ENCODE measurements at places on chromosomes 12 and 14.

DNA sequence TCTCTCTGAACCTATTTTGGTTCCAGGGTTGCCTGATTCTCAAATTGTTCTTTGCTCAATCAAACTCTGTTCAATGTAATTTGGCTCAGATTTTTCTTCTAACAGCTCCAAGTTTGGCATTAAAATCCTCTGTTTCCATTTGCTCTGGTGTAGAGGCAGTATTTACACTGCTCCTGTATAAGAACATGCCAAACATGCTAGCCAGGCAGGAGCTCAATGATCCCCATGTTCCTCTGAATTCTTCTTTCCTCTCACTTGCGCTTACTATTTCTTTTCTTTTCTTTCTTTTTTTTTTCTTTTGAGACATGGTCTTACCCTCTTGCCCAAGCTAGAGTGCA, 17.2 kb downstream of the SDR9C7 start:
- no peak for DNase-seq

GRCh38 chr14:24952851-24953666, 96.9 kb downstream of the STXBP6 start:
- DNase-seq, result no peak

- DNase-seq, result no peak
These were observed 687.3 kb upstream of the MIS18BP1 start for GRCh38 chr14:45940318-45940717.

- no peak for DNase-seq
These were observed 9.6 kb upstream of the AACS start for GRCh38 chr12:125055591-125055990.

DNA sequence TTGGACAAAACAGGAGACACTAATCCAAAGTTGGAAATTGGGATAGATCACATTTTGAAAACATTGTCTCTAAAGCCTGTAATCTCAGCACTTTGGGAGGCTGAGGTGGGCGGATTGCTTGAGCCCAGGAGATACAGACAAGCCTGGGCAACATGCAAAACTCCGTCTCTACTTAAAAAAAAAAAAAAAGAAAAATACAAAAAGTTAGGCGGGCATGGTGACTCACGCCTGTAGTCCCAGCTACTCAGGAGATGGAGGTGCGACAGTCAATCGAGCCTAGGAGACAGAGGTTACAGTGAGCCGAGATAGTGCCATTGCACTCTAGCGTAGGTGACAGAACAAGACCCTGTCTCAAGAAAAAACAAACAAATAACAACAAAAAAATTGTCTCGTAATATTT, 152.1 kb downstream of the MGAT4C start:
- DNase-seq, result no peak

DNA sequence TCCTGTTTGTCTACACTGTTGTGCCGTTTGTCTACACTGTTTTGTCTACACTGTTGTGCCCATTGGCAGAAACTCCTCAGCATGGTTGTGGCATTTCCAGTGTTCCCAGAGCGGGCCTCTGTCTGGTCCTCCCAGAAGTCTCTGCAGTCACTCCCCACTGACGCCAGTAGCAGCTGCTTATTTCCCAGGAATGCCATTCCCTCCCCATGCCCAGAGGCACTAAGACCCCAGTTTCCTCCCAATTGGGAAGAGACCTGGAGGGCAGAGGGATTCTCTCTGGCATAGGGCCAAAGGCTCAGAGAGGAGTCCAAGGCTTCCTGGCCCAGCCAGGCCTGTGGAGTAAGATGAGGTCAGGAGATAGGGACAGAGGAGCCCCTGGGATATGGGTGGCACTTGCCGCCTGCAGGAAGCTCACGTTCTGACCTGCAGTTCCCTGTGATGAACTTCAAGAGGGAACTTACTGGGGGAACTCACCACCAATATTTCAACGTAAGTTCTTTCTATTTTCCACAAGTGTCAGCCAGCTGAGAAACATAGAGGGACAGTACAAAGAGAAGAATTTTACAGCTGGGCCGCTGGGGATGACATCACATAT, 69.1 kb downstream of the TNFAIP2 start:
- no peak for DNase-seq

GRCh38 chr14:22282949-22283348, 306.1 kb downstream of the DAD1 start:
- DNase-seq, result no peak

DNA sequence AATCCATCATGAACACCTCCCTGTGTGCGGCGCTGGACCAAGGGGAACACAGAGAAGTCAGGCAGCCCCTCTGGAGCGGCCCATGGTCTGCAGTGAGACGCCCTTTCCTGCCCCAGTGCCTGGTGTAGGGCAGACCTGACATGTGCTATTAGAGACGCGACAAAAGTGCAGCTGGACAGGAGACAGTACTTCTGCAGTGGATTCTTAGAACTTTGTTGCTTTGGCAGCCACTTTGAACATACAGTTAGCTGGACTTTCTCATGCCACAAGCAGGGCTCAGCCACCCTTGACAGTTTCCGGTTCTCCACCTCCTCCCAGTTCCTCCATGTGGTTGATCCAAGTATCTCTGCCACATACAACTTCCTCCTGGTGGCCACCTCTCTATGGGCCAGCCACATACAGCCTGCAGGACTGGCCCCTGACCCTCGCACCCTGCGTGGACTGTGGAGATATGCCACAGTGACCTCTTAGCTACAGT, 45.9 kb downstream of the LGMN start:
- no peak for DNase-seq

DNA sequence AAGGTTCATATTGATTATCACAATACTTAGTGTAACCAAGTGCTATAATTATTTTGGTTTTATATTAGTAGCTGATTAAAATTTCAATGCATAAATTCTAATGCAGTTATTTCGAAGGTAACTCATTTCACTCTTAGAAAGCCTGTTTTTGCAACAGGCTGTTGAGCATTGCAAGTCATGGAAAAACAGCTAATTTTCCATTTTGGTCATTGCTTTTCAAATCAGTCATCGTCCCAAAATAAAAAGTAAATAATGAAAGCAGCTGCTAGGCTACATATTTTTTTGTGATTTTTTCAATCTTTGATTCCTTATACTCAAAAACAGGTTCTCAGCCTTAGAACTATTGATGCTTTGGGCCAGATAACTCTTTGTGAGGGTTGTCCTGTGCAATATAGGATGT, 22.9 kb downstream of the VEZT start:
- DNase-seq, result no peak

DNA sequence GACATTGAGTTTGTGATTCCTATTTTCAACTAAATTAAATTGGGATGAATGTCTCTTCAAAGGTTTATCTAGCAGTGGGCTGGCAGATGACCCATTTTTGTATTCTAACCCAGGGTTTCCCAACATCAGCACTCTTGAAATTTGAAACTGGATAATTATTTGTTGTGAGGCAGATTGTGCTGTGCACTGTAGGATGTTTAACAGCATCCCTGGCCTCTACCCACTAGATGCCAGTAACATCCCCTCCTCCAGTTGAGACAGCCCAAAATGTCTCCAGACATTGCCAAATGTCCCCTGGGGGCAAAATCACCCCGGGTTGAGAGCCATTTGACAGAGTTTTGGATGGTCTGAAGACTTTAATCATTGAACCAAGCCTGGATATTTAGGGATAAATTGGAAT, 11.1 kb downstream of the DAAM1 start:
- no peak for DNase-seq

GRCh38 chr12:81809829-81810595, 50.9 kb upstream of the PPFIA2 start:
- no peak for DNase-seq

DNA sequence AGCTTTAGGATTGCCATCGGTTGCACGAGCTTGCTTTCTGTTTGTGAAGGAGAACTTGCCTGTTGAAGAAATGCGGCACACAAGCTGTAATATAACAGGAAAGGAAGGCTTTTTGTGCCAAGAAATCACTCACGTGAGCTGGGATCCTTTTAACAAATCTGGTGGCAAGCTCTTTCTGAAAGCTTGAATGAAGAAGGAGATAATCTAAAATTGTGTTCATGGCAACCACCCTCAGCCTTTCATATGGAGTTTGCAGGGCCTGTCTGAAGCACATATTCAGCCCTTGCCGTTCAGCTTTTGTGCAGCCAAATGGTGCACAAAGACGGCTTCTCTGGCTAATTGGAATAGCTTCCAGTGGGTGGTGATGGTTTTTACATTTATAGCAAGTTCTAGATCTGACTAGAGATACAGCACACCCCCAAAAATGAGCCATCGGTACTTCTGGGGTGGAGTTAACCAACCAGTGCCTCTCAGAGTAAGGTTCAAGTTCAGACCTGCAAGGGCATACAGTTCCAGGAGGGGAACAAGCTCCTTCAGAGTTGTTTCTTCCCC, 107.4 kb downstream of the AEBP2 start:
- DNase-seq, result no peak

All from vagina (tissue), 2 donors.